Activated CD4-positive, alpha-beta memory T cell treated with anti-CD3 and anti-CD28 coated beads, Interleukin-2, amount 10 ng/mL, durations not matched to agents 7 days and 5 days (primary cell): ENCODE measurements at places on chromosomes 16 and 17. TPM values are rescaled to one million over a fixed set of nuclear protein-coding genes. Genes with fewer than 3 reads are reported as not detected.

- H3K4me1 ChIP-seq, result peaks cover 46% of the 10 kb centered on the region
- peak; percentile 31 for DNase-seq
- no peaks in the 10 kb centered on the region for H3K27me3 ChIP-seq
- peaks cover 43% of the 10 kb centered on the region for H3K36me3 ChIP-seq
- peak overlapping the region; percentile 79 for H3K4me3 ChIP-seq
These were observed 6.9 kb downstream of the LMF1 start for GRCh38 chr16:963913-964312.

The DDX42 gene
- 118 TPM for total RNA-seq

The CEMP1 gene
- total RNA-seq, result 0.23 TPM

DNA sequence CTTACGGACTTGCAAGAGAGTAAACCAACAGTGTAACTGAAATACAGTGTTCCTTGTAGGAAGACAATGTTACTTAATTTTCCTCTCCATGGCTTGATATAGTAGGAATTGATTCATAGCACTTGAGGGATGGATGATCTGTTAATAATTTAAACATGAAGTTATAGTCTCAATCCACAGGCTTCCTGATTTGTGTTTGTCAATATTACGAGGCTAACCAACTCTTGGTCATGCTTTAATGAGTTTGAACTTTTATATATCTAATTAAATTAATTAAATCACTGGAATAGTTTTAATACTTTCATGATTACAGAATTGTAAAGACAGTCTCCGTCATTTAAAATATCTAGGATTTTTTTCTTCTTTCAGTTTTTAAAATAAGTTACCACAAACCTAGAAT, 112.0 kb upstream of the HAS3 start:
- no peaks in the 10 kb centered on the region for H3K4me1 ChIP-seq
- DNase-seq, result no peak
- no peak overlapping the region for H3K4me3 ChIP-seq
- peaks cover 7% of the 10 kb centered on the region for H3K36me3 ChIP-seq
- H3K27me3 ChIP-seq, result no peaks in the 10 kb centered on the region
- no peak overlapping the region for H3K27ac ChIP-seq

- no peak overlapping the region for H3K4me3 ChIP-seq
- no peaks in the 10 kb centered on the region for H3K36me3 ChIP-seq
- DNase-seq, result no peak
These were observed 97.6 kb upstream of the HLF start for GRCh38 chr17:55167024-55167725.

GRCh38 chr16:15594711-15595320, 48.1 kb downstream of the MARF1 start:
- peaks cover 56% of the 10 kb centered on the region for H3K36me3 ChIP-seq
- no peak overlapping the region for H3K27ac ChIP-seq
- no peak overlapping the region for H3K4me3 ChIP-seq
- no peaks in the 10 kb centered on the region for H3K27me3 ChIP-seq
- DNase-seq, result no peak

The KRT25 gene
- total RNA-seq, result not detected

DNA sequence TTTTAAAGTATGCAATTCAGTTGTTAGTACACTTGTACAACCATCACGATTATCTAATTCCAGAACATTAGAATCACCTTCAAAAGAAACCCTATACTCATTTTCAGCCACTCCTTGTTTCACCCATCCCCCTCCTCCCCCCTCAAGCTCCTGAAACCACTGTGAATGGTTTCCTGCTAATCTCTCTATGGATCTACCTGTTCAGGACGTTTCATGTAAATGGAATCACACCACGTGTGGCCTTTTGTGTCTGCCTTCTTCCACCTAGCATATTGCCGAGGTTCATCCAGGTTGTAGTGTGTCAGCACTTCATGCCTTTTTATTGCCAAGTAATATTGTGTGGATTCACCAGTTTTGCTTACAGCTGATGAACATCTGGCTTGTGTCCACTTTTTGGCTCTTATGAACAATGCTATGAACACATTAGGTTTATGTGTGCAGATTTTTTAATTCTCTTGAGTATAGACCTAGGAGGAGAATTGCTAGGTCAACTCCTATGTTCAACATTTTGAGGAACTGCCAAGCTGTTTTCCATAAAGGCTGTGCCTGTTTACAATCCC, 17.8 kb downstream of the EIF4A3 start:
- no peak overlapping the region for H3K4me3 ChIP-seq
- peaks cover 17% of the 10 kb centered on the region for H3K27me3 ChIP-seq
- no peak for DNase-seq
- H3K27ac ChIP-seq, result no peak overlapping the region

The ITGAX gene
- total RNA-seq, result 43.2 TPM

DNA sequence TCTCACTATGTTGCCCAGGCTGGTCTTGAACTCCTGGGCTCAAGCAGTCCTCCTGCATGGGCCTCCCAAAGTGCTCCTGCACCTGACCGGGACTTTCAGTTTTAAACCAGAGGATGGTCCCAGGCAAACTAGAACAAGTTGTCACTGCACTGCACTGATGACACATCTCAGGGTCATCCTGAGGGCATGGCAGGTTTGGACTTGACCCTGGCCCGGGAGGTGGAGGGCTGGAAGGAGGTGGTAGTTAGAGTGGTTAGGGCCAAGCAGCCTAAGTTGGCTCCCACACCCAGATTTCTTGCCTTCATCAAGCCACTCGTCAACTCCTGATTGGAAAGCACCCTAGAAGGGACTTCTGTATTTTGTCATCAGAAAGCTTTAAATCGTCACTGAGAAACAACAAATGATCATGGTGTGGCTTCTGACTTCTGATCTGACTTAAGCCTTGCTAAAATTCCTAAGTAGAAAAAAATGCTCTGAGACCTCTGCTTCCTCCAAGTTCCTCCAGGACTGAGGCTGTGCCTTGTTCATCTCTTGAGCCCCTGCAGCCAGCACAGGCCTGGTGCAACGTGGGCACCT, 43.5 kb downstream of the EMP2 start:
- no peak overlapping the region for H3K27ac ChIP-seq
- no peaks in the 10 kb centered on the region for H3K4me1 ChIP-seq
- H3K4me3 ChIP-seq, result no peak overlapping the region
- H3K27me3 ChIP-seq, result no peaks in the 10 kb centered on the region

DNA sequence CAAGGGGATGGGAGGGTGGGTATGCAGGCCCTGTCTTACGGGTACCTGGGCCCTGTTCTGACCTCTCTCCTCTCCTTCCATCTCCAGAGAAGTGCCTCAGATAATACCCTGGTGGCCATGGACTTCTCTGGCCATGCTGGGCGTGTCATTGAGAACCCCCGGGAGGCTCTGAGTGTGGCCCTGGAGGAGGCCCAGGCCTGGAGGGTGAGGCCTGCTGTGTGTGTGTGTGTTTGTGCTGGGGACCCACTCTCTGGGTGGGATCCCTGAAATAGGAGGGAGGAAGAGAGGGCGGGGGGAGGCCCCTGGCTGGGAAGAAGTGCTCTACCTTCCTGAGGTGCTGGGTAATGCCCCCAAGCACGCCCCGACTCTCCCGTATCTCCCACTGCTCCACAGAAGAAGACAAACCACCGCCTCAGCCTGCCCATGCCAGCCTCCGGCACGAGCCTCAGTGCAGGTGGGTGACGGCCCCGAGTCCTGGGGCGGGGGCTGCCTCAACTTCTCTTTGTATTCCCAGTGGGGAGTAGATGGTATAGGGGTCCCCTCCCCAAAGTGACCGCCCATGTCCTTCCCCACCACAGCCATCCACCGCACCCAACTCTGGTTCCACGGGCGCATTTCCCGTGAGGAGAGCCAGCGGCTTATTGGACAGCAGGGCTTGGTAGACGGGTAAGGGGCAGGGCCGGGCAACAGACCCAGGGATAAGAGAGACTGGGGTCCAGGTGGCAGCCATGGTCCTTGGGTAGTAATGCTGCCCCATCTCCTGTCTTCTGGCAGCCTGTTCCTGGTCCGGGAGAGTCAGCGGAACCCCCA, 7.8 kb downstream of the GRB7 start:
- DNase-seq, result no peak
- H3K4me1 ChIP-seq, result peaks cover 6% of the 10 kb centered on the region
- H3K4me3 ChIP-seq, result no peak overlapping the region

The PHOSPHO1 gene
- not detected for total RNA-seq

GRCh38 chr17:40564195-40564882, 933 bp downstream of the CCR7 start:
- peaks cover 32% of the 10 kb centered on the region for H3K36me3 ChIP-seq
- H3K4me1 ChIP-seq, result peaks cover 70% of the 10 kb centered on the region
- H3K27ac ChIP-seq, result peak overlapping the region; percentile 91
- peak overlapping the region; percentile 74 for H3K4me3 ChIP-seq

The TAC4 gene
- not detected for total RNA-seq

The ESRP2 gene
- total RNA-seq, result not detected

DNA sequence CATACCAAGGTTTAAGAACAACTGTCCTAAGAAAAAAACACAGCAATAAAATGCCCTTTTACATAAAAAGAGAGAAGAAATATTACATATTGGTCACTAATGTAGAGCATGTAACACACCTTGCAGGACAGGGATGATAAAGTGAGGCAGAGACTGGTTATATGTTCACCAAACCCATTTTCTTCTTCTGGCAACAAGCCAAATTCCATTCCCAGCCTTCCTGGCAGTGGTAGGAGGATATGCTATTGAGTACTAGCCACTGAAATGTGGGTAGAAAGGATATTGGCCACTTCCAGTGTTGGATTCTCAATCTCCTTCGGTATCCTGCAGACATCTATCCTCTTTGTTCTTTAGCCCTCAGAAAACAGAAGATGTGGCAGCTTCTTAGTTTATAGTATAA, 105.2 kb upstream of the SHISA6 start:
- H3K4me1 ChIP-seq, result no peaks in the 10 kb centered on the region
- no peaks in the 10 kb centered on the region for H3K27me3 ChIP-seq
- no peaks in the 10 kb centered on the region for H3K36me3 ChIP-seq
- no peak overlapping the region for H3K4me3 ChIP-seq
- DNase-seq, result no peak

The MEOX1 gene
- total RNA-seq, result 4.2 TPM

The SEZ6L2 gene
- 0.08 TPM for total RNA-seq

The PRR35 gene
- not detected for total RNA-seq

GRCh38 chr16:22693638-22694340, 120.2 kb upstream of the HS3ST2 start:
- no peak overlapping the region for H3K27ac ChIP-seq
- H3K36me3 ChIP-seq, result no peaks in the 10 kb centered on the region
- DNase-seq, result no peak
- H3K4me1 ChIP-seq, result no peaks in the 10 kb centered on the region
- no peaks in the 10 kb centered on the region for H3K27me3 ChIP-seq

- H3K4me1 ChIP-seq, result peaks cover 25% of the 10 kb centered on the region
- H3K4me3 ChIP-seq, result no peak overlapping the region
- H3K27me3 ChIP-seq, result no peaks in the 10 kb centered on the region
These were observed 62.5 kb downstream of the FTO start for GRCh38 chr16:53766304-53767016.

The MBTPS1 gene
- total RNA-seq, result 46.4 TPM

DNA sequence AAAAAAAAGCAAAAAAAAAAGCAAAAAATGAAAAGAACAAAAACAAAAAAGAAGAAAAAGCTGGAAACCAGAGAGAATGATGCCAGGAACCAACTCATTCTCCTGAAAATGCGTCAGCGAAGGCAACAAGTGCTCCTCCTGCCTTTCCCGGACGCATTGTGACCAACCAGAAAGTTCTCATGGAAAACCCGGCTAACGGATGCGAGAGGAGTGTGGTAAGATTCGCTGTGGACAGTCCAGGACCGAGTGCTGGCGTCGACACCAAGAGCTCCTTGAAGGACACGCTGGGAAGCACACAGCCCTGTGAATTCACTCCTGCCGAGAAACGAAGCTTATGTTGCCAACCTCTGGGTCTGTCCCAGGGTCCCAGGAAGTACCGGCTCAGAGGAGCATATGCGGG, 43.4 kb downstream of the METRNL start:
- H3K27ac ChIP-seq, result no peak overlapping the region
- H3K4me3 ChIP-seq, result no peak overlapping the region
- no peaks in the 10 kb centered on the region for H3K36me3 ChIP-seq
- H3K4me1 ChIP-seq, result peaks cover 41% of the 10 kb centered on the region
- peaks cover 51% of the 10 kb centered on the region for H3K27me3 ChIP-seq

GRCh38 chr16:79658301-79659033, 57.9 kb upstream of the MAF start:
- H3K27ac ChIP-seq, result no peak overlapping the region
- peak; percentile 42 for DNase-seq
- peaks cover 8% of the 10 kb centered on the region for H3K36me3 ChIP-seq
- no peak overlapping the region for H3K4me3 ChIP-seq
- peaks cover 19% of the 10 kb centered on the region for H3K27me3 ChIP-seq
